ENCODE measurements at places on chromosomes 12 and 14.

GRCh38 chr12:125382926-125383325 is 317.7 kb downstream of the AACS start:
- DNase-seq = no peak

DNA sequence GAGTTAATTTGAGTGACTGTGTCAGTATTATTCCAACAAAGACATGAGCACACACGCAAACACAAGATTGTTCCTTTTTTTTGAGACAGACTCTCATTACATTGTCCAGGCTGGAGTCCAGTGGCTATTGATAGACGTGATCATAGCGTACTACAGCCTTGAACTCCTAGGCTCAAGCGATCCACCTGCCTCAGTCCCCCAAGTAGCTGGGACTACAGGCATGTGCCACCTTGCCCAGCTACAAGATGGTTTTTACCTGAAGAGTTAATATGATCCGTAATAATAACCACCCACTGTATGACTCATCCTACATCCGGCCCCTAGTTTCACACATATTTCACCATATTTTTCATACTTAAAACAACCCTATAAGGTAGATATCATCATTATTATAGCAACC is 26.8 kb downstream of the BCAT1 start:
- no peak for DNase-seq

- no peak for DNase-seq
These were observed 4.5 kb downstream of the LRRC43 start for GRCh38 chr12:122187466-122187865.

DNA sequence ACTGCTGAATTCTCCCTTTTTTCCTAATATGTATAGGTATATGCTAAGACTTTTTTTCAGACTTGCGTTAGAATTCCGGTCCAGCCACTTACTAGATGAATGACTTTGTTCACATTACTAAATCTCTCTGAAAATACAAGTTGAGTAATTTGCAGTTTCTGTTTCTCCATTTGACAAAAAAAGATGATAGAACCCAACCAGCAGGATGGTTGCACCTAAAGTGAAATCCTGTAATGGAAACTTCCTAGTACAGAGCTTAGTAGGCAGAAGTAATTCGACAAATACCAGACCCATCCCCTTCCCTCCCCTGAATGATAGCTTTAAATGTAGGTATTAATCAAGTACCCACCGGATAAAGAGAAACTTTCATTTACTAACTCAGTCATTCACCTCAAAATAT is 113.6 kb upstream of the RAP1B start:
- no peak for DNase-seq

GRCh38 chr14:103140316-103141109 is 17.3 kb downstream of the TNFAIP2 start:
- DNase-seq = no peak

DNA sequence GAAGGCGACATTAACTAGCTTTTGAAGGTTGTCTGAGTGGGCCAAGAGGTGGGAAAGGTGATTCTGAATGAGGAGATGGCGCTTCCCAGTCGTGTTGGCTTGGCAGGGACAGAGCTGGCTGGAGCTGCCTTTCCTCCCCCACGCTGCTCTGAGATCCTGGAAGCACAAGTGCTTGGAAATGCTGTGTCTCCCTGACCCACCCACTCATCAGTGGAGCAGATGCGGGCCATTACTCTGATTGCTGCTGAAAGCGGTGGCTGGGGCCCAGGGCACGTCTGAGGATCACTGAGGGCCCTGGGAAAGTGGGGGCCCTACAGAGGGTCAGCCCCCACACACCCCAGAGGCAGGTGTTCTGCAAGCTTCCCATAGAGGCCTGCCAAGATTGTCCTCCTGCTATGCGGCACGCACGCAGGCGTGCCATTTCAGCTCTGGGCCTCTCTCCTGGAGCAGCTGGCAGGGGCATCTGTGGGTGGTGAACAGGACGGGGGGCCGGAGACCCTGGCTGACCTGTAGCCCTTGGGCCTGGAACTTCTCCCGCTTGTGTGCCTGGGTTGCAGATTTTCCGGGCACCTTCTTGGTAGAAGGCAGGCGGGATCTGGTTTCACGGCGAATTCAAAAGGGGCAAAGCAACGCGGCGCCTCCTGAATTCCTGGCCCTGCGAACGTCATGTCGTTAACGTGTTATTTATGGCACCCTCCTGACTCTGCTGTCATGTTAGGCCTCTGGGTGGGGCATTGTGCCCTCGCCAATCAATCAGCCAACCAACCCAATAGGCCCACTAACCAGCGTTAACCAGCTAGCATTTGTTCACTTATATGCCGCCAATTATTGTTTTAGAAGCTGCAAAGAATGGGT is 133.8 kb upstream of the TBX3 start:
- DNase-seq = no peak

GRCh38 chr12:114995891-114996290 is 311.9 kb upstream of the TBX3 start:
- no peak for DNase-seq

- DNase-seq = no peak
These were observed 90.3 kb downstream of the STAB2 start for GRCh38 chr12:103677341-103677740.

All from activated T-helper 2 cell treated with anti-CD3 and anti-CD28 coated beads, Interferon-gamma antibody, Interleukin-2, Interleukin-4, amounts not matched to agents 10 μg/mL and 5 μg/mL and 100 μg/mL, durations not matched to agents 14 hours and 24 hours and 36 hours (primary cell).